ENCODE measurements at places on chromosomes 16 and 17. TPM values are rescaled to one million over a fixed set of nuclear protein-coding genes. Genes with fewer than 3 reads are reported as not detected.

DNA sequence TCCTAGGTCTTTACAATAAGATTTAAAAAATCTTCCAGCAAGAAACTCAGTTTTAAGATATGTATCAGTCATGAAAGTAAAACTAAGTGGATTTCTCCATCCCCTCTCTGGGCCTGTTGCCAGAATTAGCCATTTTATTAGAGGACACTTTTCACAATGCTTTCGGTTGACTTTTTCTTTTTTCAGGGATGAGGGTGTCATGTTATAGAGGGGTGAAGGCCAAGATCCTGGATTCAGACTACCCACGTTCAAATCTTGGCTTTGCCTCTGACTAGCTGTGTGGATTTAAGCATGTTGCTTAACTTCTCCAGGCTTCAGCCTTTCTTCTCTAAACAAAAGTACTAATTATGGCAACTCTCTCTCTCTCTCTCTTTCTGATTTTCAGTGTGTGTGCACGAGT lies 111.7 kb upstream of the COX10 start:
- DNase-seq, result no peak

GRCh38 chr16:27334838-27335237 lies 21.1 kb downstream of the IL4R start:
- no peak for DNase-seq

- no peak for DNase-seq
Measured at GRCh38 chr17:27609611-27610303, 21.2 kb upstream of the LGALS9 start.

DNA sequence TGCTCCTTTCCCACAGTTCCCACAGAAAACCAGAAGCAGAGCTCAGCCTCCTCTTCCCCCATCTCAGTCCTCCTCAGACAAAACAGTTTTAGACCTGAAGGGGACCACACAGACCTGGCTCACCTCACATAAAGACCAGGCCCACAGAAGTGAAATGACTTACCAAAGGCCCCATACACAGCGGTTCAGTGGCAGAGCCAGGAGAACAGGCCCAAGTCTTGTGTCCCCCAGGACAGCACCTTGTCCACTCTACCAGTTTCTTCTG lies 5.3 kb downstream of the UBTF start:
- DNase-seq, result no peak

DNA sequence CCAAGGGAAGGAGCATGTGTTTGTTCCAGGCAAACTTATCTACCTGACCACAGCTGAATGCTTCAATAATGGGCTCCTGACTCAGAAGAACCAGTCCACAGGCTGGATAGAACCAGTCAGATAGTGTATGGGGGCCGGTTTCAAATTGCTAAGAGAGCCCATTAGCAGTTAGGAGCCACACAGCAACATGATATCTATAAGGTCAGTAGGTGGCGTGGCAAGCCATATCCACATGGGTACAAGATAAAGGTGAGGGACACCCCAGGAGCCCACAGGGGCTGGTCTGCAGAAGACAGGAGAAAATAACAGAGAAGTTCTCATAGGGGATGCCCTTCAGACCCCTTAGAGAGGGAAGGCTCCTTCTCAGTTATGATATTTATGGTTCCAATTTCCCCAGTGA lies 31.6 kb upstream of the CDRT15 start:
- DNase-seq, result no peak

The INCA1 gene
- 0.37 TPM for total RNA-seq

The CBX8 gene
- total RNA-seq, result 1.9 TPM

The ESRP2 gene
- 0.11 TPM for total RNA-seq

The KRT9 gene
- not detected for total RNA-seq

The EFCAB5 gene
- total RNA-seq, result 0.84 TPM
